ENCODE measurements at places on chromosomes 6 and 20.

- DNase-seq, result no peak
Observed at GRCh38 chr20:11430652-11431051, 487.0 kb upstream of the BTBD3 start.

GRCh38 chr6:79941489-79942151 is 5.7 kb downstream of the ELOVL4 start:
- peak; percentile 33 for DNase-seq

GRCh38 chr6:92538926-92539325 is 880.4 kb downstream of the EPHA7 start:
- peak; percentile 76 for DNase-seq

DNA sequence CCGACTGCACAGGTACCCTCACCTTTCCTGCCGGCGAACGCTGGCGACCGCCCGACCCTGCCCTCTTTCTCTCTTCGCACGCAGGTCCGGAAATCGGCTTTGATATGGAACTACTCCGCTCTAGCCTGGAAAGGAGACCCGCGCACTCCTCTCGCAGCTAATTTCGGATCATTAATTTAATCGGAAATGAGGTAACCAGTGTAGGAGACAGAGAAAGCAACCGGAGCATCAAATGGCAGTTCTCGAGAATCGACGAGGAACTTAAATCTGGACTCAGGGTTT is 949 bp upstream of the ATXN1 start:
- DNase-seq, result no peak

DNA sequence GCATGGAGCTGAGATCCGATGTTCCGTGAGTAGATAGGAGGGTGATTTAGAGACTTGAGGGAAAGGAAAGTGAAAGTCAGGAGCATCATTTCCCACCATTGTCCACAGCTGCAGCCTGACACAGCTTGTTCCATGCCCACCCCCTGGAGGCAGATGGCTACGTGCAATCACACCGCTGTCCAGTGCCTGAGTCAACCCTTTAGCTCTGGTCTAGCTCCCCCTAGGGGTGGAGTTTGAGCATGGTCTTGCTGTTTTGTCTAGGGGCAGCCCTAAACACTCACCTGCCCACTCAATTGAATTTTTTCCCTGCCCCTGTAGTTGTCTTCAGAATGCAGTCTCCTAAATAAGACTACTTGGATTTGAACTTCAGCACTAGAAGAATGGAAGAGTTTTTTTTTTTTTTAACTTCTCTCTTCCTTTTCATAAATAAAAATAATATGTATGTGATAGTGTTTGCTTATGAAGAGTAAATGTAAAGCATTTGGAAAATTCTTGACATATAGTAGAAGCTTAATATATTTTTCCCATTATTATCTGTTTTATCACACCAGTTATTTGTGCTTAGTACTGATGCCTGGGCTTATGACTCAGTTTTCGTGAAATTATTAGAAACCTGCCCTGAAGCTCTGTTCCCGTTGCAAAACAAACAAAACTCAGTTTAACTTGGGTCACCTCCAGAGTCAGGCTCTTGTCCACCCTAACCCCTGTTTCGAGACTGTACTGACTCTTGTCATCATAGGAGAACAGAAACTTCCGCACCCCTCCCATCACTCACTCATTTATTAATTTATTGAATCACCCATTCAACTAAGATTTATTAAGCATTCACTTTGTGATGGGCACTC is 814.8 kb downstream of the MAFB start:
- DNase-seq, result peak; percentile 89

GRCh38 chr20:41006126-41006935 is 22.3 kb upstream of the TOP1 start:
- peak; percentile 24 for DNase-seq

GRCh38 chr6:45664707-45665106 is 287.0 kb upstream of the SUPT3H start:
- no peak for DNase-seq

DNA sequence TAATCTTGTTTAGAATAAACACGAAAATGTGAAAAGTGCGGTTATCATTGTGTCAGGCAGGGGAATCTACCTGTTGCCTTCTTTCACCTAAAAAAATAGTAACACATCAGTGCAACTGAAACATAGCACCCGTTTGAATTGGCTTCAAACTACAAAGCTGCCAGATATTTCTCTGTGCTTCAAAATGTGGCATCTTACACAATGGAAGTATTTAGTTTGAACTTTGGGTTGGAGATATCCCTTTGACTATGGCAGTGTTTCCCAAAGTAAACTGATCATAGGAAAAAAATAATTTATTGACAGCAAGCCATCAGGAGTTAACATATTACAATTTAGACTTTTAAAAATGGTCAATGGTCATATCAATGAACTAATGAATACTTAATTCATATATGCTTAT is 3.6 kb downstream of the PPP1R3G start:
- DNase-seq, result no peak

- no peak for DNase-seq
Observed at GRCh38 chr6:11008821-11009220, 35.3 kb downstream of the ELOVL2 start.

DNA sequence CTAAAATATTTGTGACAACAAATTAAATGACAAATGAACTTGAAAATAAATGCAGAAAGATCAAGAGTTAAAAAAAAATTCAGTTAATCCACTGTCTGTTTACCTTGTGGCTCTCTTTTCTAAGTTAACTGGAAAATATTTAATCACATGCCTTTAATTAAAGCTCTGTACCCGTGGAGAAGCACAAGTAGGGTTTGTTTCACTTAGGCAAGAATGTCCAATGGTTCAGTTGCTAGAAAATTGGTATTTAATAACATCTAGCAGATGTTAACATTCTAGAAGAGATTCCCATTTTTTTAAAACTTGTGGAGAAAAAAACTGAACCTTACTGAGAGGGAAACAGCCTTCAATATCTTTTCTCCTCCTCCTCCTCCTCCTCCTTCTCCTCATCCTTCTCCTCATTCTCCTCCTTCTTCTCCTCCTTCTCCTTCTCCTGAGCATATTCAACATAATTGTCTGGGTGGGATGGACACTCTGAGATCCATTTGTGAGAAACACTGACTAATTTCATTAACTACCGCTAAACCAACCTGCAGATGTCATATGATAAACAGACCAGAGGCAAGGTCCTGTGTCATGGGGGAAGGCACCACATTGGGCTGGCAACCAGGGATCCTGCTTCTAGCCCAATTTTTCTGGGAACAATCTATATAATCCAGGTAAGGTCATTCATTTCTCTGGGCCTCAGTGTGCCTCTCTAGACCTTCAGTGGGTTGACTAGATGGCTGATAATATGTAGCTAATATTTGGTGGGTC is 44.1 kb upstream of the AKIRIN2 start:
- DNase-seq, result no peak

DNA sequence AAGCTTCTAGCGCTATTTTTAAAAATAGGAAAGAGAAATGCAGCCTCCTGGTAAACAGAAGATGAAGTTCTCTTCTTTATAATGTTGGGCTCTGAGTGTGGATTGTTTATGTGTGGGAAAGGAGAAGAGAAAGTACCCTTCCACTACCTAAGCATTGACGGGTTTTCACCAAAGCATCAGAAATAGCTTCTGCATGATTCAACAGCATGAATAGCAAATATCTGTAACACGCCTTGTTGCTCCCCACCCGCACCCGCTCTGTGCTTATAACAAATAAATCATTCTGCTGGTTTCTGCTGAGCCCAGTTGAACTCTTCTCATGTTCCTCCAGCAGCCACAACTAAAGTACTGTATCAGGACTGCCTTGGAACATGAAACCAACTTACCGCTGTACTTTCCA is 20.7 kb downstream of the TXLNB start:
- DNase-seq, result no peak

GRCh38 chr6:44278774-44279697 is 8.8 kb downstream of the TMEM151B start:
- DNase-seq, result no peak

- no peak for DNase-seq
Observed at GRCh38 chr6:156719395-156719719, 57.8 kb upstream of the ARID1B start.

DNA sequence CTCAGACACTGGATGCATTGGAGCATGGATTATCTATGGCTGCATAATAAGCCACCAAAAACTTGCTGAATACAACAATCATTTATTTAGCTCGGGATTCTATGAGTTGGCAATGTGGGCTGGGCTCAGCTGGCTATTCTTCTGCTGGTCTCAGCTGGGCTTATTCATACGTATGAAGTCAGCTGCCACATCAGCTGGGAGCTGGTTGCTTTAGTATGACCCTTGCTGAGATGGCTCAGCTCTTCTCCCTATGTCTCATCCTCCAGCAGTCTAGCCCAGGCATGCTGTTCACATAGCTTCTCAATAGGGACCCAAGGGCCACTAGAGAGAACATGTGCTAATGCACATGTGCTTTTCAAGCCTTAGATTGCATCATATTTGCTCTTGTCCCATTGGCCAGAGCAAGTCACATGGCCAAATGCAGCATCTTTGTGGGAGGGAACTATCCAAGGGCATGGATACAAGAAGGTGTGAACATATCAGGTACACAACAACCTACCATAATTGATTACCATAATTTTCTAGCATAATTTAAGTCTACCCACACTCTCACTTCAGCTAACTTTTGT is 444.6 kb downstream of the KIF16B start:
- no peak for DNase-seq

- peak; percentile 91 for DNase-seq
Observed at GRCh38 chr6:36127462-36128016, 2.8 kb upstream of the MAPK13 start.

DNA sequence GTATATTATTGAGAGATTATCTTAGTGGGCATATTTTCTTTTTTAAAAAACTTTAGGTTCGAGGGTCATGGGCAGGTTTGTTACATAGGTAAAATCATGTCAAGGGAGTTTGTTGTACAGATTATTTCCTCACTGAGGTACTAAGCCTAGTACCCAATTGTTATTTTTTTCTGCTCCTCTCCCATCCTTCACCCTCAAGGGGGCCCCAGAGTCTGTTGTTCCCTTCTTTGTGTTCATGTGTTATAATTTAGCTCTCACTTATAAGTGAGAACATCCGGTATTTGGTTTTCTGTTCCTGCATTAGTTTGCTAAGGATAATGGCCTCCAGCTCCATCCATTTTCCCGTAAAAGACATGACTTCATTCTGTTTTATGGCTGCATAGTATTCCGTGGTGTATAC is 247.9 kb upstream of the RAB32 start:
- no peak for DNase-seq

GRCh38 chr6:14981960-14982359 is 263.9 kb upstream of the JARID2 start:
- DNase-seq, result no peak

GRCh38 chr20:25277941-25278521 is 30.1 kb downstream of the PYGB start:
- no peak for DNase-seq

GRCh38 chr6:157213907-157214565 is 109.3 kb downstream of the TMEM242 start:
- DNase-seq, result no peak

DNA sequence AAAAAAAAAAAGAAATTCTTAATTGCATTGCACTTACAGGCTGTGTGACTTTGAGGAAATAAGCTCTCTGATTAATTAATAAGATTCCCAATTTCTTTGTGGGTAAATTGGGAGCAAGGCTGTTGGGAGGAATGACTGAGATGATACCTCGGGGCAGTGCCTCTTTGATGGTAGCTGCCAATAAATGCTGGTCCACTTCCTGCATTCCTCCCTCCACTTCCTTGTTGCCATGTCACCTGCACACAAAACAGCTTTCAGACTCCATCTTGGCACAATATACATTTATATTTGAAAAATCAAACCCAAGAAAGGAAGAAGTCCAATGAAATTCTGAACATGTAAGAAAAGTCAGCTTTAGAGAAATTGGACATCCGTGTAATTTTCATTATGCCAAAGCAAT is 45.1 kb downstream of the MTHFD1L start:
- no peak for DNase-seq

DNA sequence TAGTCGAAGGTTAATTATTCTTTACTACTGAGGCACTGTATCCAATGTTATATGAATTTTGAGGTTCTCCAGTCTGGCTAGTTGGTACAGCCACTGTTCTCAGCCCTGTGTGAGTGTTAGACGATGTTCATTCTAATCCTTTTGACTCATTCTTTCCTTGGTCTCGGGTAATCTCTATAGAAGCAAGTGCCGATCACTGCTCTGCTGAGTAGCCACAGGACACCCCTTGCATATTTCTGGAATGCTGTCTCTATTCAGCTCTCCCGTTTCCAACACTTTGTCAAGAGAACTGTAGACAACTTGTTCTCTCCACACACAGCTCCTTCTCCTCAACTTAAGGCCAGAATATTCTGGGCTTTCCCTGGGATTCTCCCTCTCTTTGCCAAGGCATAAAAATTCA is 42.4 kb upstream of the PLCB1 start:
- no peak for DNase-seq

- no peak for DNase-seq
Observed at GRCh38 chr20:420166-420620, 12.1 kb downstream of the RBCK1 start.

- DNase-seq, result no peak
Observed at GRCh38 chr6:1689141-1689540, 79.4 kb downstream of the FOXC1 start.

GRCh38 chr6:1208876-1209275 is 103.0 kb upstream of the FOXQ1 start:
- DNase-seq, result no peak

DNA sequence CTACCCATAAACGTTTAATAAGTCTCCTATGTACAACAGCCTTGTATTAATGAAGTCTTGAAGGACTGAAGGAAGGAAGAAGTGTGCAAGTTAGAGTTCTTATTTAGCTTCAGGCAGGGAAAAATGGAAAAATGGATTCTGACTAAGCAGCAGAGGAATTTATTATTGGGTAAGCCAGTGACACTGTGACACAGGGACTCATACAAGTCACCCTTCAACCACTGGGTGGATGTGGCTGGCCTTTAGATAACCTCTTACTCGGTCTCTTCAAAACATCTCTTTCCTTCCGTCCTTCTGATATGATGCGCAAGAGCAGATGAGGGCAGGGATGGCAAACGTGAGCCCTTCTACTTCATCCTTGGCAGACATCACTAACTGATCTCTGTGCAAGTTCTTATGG is 145.6 kb downstream of the DHX35 start:
- DNase-seq, result no peak

DNA sequence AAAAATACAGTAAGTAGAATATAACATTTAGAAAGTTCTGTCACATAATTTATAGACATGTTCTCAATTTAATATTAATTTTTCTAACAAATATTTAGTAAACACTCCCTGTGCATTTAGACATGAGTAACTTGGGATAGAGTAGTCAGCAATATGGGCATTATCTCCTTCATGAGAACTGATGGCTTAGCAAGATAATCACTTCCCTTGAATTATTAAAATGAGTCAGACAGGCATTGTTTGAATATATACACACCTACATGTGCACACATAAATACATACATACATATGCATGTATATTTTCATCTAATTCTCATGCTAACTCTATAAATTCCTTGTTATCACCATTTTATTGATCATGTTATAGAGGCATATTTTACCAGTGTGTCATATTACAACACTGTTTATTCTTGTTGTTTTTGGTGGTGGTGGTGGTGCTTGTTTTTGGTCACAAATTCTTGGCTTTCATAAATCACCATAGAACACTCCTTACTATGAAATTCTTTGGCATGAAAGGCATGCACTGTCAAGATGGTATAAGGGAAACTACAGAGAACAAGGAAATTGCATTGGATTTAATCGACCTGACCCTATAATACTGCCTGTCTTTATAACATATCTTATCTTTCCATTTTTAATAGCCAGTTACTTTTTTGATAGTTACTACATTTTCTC is 434.5 kb upstream of the MANEA start:
- no peak for DNase-seq

GRCh38 chr6:111050261-111051023 is 36.9 kb upstream of the SLC16A10 start:
- no peak for DNase-seq

GRCh38 chr6:27861861-27862260 is 50.3 kb downstream of the OR2B2 start:
- DNase-seq, result no peak

GRCh38 chr20:52171025-52171424 is 20.6 kb downstream of the ZFP64 start:
- DNase-seq, result no peak

Measured in dermis blood vessel endothelial cell (primary cell).